ENCODE measurements at places on chromosomes 2 and 18. TPM values are rescaled to one million over a fixed set of nuclear protein-coding genes. Genes with fewer than 3 reads are reported as not detected.

The LRRC30 gene
- total RNA-seq: not detected

The KIAA2012 gene
- total RNA-seq: not detected

The POTEI gene
- total RNA-seq: 5.6 TPM

The TAF4B gene
- 1.8 TPM for total RNA-seq

GRCh38 chr2:201992960-201993359 is 40.7 kb upstream of the FZD7 start:
- peaks cover 30% of the 10 kb centered on the region for H3K4me1 ChIP-seq
- no peaks in the 10 kb centered on the region for H3K27me3 ChIP-seq
- no peaks in the 10 kb centered on the region for H3K36me3 ChIP-seq
- no peak for DNase-seq
- H3K27ac ChIP-seq: peak overlapping the region; percentile 46
- H3K4me3 ChIP-seq: no peak overlapping the region

GRCh38 chr2:224934526-224935188 is 107.6 kb downstream of the DOCK10 start:
- no peak overlapping the region for H3K4me3 ChIP-seq
- no peaks in the 10 kb centered on the region for H3K27me3 ChIP-seq
- H3K4me1 ChIP-seq: peaks cover 11% of the 10 kb centered on the region

- H3K4me1 ChIP-seq: peaks cover 4% of the 10 kb centered on the region
- H3K36me3 ChIP-seq: peaks cover 15% of the 10 kb centered on the region
- DNase-seq: no peak
- no peak overlapping the region for H3K27ac ChIP-seq
Measured at GRCh38 chr18:7817575-7818230, 250.6 kb downstream of the PTPRM start.

GRCh38 chr2:151198645-151199044 is 63.0 kb downstream of the RBM43 start:
- H3K4me3 ChIP-seq: no peak overlapping the region
- H3K36me3 ChIP-seq: no peaks in the 10 kb centered on the region
- DNase-seq: no peak
- H3K27me3 ChIP-seq: peaks cover 4% of the 10 kb centered on the region
- H3K4me1 ChIP-seq: peaks cover 4% of the 10 kb centered on the region
- no peak overlapping the region for H3K27ac ChIP-seq

- no peaks in the 10 kb centered on the region for H3K4me1 ChIP-seq
- peaks cover 8% of the 10 kb centered on the region for H3K27me3 ChIP-seq
- H3K36me3 ChIP-seq: no peaks in the 10 kb centered on the region
Measured at GRCh38 chr2:20156836-20157192, 68.1 kb downstream of the SDC1 start.

- no peak for DNase-seq
- H3K4me1 ChIP-seq: peaks cover 6% of the 10 kb centered on the region
- H3K27me3 ChIP-seq: peaks cover 56% of the 10 kb centered on the region
- no peak overlapping the region for H3K4me3 ChIP-seq
- H3K36me3 ChIP-seq: no peaks in the 10 kb centered on the region
- no peak overlapping the region for H3K27ac ChIP-seq
Measured at GRCh38 chr2:11675423-11676112, 5.6 kb upstream of the NTSR2 start.

DNA sequence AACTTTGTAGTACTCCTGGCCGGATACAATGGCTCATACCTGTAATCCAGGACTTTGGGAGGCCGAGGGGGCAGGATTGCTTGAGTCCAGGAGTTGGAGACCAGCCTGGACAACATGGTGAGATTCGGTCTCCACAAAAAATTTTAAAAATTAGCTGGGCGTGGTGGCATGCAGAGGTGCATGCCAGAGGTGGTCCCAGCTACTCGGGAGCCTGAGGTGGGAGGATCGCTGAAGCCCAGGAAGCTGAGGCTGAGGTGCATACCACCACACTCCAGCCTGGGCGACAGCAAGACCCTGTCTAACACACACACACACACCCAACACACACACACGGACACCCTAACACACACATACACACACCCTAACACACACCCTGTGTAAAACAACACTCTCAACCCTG is 55.6 kb downstream of the HDAC4 start:
- peaks cover 2% of the 10 kb centered on the region for H3K36me3 ChIP-seq
- no peaks in the 10 kb centered on the region for H3K4me1 ChIP-seq
- H3K27ac ChIP-seq: no peak overlapping the region
- H3K4me3 ChIP-seq: no peak overlapping the region
- no peaks in the 10 kb centered on the region for H3K27me3 ChIP-seq

DNA sequence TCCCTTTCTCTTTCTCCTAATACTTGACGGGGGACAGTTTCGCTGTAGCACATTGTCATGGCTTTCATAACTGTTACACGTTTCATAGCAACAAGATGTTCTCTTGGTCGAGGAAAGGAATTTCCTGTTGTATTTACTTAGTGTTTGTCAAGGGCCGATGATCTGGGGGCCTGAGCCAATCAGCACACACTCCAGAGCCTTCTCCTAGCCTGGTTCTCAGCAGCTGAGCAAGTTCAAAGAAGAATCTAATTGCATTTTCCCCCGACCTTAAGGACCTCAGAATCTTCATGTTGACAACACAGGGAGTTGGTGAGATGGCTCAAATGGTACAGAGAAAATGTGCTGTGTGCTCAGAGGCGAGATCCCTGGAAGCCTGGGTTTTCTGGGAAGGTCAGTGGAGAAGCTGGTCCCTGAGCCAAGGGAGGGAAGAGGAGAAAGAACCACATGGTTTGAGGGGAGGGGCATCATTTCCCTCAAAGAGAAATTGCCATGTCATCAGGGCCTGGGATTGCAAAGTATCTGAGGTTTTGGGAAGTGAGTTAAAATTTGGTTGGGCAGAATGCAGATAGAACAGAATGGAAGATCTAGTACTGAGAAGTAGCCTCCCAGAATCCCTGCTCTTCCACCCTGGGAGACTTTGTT is 76.9 kb upstream of the AGAP1 start:
- no peak for DNase-seq
- H3K4me3 ChIP-seq: no peak overlapping the region
- H3K4me1 ChIP-seq: peaks cover 7% of the 10 kb centered on the region

- no peaks in the 10 kb centered on the region for H3K36me3 ChIP-seq
- no peak overlapping the region for H3K4me3 ChIP-seq
- H3K4me1 ChIP-seq: peaks cover 13% of the 10 kb centered on the region
- peaks cover 74% of the 10 kb centered on the region for H3K27me3 ChIP-seq
- DNase-seq: no peak
Measured at GRCh38 chr2:110743600-110743999, 11.2 kb downstream of the ACOXL start.

- peaks cover 39% of the 10 kb centered on the region for H3K4me1 ChIP-seq
- H3K27me3 ChIP-seq: peaks cover 5% of the 10 kb centered on the region
- no peak for DNase-seq
- H3K36me3 ChIP-seq: peaks cover 19% of the 10 kb centered on the region
- H3K27ac ChIP-seq: no peak overlapping the region
Measured at GRCh38 chr2:10579876-10580514, 109.8 kb downstream of the NOL10 start.

GRCh38 chr2:181484851-181485637 is 27.9 kb downstream of the ITGA4 start:
- H3K4me3 ChIP-seq: no peak overlapping the region
- peaks cover 20% of the 10 kb centered on the region for H3K4me1 ChIP-seq
- no peaks in the 10 kb centered on the region for H3K36me3 ChIP-seq
- H3K27ac ChIP-seq: no peak overlapping the region
- H3K27me3 ChIP-seq: peaks cover 46% of the 10 kb centered on the region

DNA sequence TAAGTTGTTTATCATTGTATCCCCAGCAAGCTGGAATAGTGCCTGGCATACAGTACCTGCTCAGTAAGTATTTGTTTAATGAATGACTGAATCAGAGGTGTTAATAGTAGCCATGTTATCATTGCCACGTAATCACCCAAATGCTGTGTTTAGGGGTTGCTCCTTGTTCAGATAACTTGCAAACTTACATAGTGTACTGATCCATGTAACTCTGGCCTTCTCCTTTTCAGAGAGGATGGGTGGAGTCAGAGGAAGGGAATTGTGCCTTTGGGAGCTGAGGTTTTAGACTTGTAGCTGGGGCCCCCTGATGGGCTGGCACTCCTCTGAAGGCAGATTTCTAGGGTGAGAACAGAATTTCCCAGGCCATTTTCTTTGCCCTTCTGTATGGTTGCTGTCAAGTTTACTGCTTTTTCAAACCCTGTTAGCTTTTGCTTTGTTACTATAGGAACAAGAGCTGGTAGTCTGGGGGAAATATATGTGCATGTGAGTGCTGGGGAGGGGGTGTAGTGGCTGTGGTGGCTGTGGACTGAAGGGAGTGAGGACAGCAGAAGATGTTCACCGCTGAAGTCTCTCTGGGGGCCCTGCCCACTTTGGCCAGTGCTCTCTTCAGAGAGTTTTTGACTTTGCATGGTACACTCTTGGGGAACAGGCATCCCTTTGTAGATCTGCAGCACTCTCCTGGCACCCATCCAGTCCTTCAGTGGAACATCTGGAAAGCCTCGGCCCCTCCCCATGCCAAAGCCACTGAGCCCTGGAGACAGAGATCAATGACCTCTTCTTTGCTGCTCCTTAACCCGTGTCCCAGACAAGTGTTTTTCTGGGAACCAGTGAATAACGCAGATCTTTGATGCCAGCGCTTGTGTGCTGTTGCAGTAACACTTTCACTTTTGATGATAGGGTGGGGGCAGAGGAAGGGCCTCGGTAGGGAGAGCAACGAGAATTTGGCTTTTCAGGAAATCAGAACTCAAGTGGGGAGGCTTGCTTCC is 209.0 kb downstream of the PRKCE start:
- H3K27ac ChIP-seq: no peak overlapping the region
- no peak for DNase-seq
- H3K27me3 ChIP-seq: peaks cover 18% of the 10 kb centered on the region

DNA sequence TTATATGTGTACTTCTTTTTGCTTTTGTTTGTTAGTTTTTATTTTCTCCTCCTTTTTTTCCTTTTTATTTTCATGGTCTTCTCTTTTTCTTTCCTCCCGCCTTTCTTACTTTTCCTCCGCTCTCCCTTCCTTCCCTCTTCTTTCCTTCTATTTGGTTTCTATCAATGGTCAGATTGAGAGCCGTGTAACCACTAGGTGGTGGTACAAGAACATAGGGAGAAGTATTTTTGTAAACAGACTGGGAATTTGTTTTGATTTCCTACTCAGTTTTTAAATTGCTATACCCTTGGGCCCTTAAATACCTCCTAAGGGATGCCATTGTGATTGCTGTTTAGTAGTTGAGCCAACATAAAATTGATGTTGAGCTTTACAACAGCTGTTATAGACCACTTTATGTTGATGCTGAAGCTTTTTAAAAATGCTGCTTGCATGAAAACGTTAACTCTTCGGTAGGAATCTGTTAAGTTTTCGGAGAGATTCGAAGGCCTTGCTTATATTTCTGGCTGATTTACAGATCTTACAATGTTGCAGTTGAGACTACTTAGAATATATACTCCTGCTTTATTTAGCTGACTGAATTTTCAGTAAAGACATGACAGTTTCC is 124.2 kb downstream of the UBE2E3 start:
- H3K36me3 ChIP-seq: no peaks in the 10 kb centered on the region
- H3K27ac ChIP-seq: no peak overlapping the region
- DNase-seq: no peak
- H3K4me1 ChIP-seq: no peaks in the 10 kb centered on the region
- no peak overlapping the region for H3K4me3 ChIP-seq
- H3K27me3 ChIP-seq: no peaks in the 10 kb centered on the region

- no peak for DNase-seq
- no peak overlapping the region for H3K27ac ChIP-seq
- no peaks in the 10 kb centered on the region for H3K4me1 ChIP-seq
- H3K27me3 ChIP-seq: no peaks in the 10 kb centered on the region
- H3K36me3 ChIP-seq: no peaks in the 10 kb centered on the region
Measured at GRCh38 chr2:59034837-59035236, 793.7 kb upstream of the FANCL start.

- no peak overlapping the region for H3K4me3 ChIP-seq
- H3K27me3 ChIP-seq: peaks cover 2% of the 10 kb centered on the region
- no peaks in the 10 kb centered on the region for H3K36me3 ChIP-seq
- no peak for DNase-seq
- H3K27ac ChIP-seq: no peak overlapping the region
Measured at GRCh38 chr2:119596638-119597037, 52.4 kb downstream of the CFAP221 start.

DNA sequence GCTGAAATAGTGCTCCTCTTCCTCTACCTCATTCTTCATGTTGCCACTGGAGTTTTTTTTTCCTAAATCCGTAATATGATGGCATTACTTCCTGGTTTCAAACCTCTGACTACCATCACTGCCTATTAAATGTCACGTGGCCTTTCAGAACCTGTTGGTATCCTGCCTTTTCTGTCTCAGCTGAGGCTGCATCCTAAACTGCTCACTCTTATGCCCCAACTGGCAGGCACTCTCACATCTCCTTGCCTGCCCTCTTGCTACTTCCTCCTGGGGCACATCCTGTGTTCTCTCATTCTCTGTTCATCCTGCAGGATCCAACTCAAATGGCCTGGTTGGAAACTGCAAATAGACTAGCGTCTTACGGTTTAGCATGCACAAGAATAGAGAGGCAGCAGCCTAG is 468.1 kb upstream of the FANCL start:
- no peak for DNase-seq
- no peaks in the 10 kb centered on the region for H3K4me1 ChIP-seq
- H3K27me3 ChIP-seq: no peaks in the 10 kb centered on the region
- H3K36me3 ChIP-seq: no peaks in the 10 kb centered on the region
- no peak overlapping the region for H3K4me3 ChIP-seq

GRCh38 chr2:2183176-2183575 is 147.9 kb downstream of the MYT1L start:
- H3K27me3 ChIP-seq: peaks cover 5% of the 10 kb centered on the region
- H3K36me3 ChIP-seq: no peaks in the 10 kb centered on the region
- H3K4me3 ChIP-seq: no peak overlapping the region
- H3K27ac ChIP-seq: peak overlapping the region; percentile 4

DNA sequence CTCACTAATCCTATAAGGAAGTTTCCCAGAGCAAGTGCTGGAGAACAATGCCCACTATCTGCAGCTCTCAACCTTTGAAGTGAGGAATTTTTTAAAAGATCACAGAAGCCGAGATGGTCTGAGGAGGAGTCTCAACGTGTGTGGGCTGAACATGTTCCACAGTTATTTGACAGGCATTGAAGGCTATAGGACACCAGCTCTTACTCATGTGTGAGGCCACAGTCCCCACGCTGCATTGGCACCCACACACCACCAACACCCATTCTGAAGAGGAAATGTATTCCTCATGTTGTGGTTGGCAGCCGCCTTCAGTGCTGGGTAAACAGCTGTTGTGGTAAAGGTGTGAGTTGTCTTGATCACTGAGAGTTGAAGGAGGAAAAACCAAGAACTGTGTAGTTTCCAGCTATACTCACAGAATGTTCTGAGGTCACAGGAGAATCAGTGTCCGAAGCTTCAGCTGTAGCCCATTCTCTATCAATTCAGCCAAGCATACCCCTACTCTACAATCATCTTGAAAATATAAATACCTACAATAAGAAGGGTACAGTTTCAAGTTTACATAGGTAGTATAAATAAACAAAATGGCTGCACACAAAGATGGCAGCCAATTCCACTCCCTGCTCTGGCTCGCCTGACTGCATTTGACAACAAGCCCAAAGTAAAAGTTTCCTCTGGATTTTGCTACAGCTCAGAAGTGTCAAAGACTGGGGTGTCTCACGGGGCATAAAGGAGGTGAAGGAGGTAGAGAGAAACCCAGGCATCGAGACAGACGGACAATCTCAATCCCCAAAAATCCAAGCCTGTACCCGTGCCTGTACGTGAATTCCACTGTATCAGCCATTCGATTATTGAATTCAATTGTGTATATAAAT is 12.1 kb downstream of the CD226 start:
- no peaks in the 10 kb centered on the region for H3K27me3 ChIP-seq
- no peaks in the 10 kb centered on the region for H3K4me1 ChIP-seq
- H3K27ac ChIP-seq: no peak overlapping the region

All from progenitor cell of endocrine pancreas (in vitro differentiated cells).